ENCODE measurements at places on chromosomes 13 and 19.

GRCh38 chr13:75368167-75368566, 113.8 kb downstream of the TBC1D4 start:
- no peak for DNase-seq

- DNase-seq = no peak
Measured at GRCh38 chr13:53398051-53398450, 369.4 kb downstream of the OLFM4 start.

DNA sequence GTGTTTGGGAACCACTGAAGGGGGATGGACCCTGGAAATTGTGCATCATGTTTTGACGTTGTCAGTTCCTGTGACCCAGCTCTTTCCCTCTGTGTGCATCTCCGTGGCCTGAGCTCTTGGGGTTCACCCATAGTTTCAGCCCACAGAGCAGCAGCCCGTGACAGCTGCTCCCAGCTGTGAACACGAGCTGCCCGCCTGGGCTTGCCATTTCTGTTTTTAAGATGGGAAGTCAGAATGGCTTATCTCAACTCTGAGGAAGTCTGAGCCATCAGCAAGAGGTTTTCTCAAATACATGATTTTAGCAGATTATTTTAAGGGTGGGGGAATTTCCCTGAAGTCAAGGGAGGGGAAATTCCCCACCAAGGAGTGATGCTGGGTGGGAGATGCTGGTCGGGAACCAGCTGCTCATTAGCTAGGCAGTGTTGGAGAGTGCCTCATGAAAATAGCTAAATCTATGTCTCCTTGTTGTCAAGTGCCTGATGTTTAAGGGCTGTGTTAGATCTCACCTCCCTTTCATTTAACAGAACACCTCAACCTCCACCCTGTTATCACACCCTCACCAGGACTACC, 34.8 kb upstream of the C1QTNF9 start:
- peak; percentile 73 for DNase-seq

GRCh38 chr13:67045357-67045756, 184.8 kb downstream of the PCDH9 start:
- DNase-seq = no peak

DNA sequence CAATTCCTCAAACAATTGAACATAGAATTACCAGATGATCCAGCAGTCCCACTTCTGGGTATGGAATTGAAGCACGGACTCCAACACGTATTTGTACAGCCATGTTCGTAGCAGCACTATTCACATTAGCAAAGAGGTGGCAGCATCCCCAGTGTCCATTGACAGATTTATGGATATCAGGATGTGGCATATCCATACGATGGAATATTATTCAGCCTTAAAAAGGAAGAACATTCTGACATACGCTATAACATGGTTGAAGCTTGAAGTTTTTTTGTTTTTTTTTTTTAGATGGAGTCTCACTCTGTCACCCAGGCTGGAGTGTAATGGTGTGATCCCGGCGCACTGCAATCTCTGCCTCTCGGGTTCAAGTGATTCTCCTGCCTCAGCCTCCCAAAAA, 220.6 kb downstream of the ZIC5 start:
- DNase-seq = no peak

DNA sequence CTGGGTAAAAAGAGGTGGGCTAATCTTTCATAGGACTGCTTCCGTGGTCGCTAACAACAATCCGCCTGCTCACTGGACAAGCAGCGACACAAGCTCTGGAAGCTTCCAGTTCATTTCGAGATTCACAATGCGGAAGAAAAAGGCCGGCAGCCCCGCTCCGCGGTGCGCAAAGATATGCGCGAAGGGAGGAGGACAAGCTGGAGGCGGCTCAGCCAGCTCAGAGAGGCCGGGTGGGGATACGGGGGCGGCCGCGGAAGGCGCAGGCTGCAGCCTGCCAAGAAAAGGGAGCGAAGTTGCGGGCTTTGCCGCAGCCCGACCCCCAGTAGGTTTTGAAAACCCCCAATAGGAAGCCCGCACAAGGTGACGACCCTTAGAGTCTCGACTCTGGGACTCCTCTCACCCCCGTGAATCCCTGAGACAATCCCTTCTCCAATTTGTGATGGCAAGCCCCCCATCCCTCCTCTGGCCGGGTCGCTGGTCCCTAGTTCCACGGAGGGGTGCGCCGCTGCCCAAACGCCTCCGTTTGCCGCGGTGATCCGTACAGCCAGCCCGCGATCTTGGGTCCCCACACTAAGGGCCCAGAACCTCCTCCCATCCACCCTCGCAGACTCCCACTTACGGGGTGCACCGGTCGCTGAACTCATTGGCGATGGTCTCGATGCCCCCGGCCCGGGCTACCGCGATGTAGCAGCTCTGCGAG, 697 bp downstream of the HSPH1 start:
- peak; percentile 72 for DNase-seq

- DNase-seq = no peak
Measured at GRCh38 chr13:43307921-43308433, 284.6 kb downstream of the DNAJC15 start.

DNA sequence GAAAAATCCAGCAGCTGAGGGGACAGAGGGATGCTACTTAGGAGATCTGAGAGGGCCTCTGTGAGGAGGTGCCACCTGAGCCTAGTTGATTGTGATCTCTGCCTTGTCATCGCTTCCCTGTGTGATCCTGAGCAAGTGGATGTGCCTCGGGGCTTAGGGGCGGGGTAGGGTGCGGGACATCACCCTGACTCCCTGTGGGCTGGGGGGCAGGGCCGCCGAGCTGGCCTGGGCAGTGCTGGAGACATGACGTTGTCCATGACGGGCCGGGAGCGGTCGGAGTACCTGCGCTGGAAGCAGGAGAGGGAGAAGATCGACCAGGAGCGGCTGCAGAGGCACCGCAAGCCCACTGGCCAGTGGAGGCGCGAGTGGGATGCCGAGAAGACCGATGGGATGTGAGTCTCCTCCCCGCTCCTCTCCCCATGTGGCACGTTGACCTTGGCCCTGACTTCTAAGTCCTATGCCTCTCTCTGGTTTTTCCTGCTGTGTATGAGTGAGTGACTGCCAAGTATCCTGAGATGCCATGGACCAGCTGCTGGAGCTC, 8.2 kb upstream of the INAFM1 start:
- no peak for DNase-seq

DNA sequence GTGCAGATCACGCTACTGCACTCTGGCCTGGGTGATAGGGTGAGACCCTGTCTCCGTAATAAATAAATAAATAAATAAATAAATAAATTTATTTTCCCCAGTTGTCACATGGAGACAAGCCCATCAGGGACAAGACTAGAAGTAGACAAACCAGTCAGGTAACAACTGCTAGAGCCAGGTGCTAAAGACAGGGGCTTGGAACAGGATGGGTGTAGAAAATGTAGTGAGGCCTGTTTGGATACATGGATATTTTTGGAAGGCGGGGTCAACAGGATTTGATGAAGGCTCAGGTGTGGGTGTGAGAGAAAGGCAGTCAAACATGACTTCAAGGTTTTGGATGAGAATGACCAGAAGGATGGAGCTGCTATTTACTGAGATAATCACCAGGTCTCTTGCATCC, 27.7 kb upstream of the TPM4 start:
- DNase-seq = no peak

- no peak for DNase-seq
Measured at GRCh38 chr13:113425941-113426590, 27.2 kb downstream of the ADPRHL1 start.

- no peak for DNase-seq
Measured at GRCh38 chr13:91401920-91402319, 3.5 kb downstream of the GPC5 start.

GRCh38 chr13:39575641-39576238, 27.3 kb downstream of the LHFPL6 start:
- no peak for DNase-seq
